ENCODE measurements at places on chromosomes 5 and 9.

DNA sequence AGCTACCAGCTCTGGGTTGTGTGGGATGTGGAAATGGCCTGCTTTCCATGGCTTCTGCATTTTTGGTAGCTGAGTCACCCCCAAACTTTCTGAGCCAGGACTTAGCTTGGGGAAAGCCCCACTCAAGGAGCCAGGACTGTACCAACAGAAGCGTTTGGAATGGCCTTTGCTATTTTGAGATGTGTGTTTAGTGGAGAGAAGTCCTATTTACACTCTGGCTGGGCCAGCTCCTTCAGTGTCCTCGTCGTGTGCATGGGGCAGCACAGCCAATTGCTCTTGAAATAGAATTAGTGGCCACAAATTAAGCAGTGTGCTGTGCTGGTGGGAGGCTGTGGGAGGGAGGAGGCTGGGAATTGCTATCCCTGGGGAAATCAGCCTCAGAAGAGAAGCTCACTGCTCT, 51.6 kb downstream of the ENTREP1 start:
- DNase-seq = no peak

DNA sequence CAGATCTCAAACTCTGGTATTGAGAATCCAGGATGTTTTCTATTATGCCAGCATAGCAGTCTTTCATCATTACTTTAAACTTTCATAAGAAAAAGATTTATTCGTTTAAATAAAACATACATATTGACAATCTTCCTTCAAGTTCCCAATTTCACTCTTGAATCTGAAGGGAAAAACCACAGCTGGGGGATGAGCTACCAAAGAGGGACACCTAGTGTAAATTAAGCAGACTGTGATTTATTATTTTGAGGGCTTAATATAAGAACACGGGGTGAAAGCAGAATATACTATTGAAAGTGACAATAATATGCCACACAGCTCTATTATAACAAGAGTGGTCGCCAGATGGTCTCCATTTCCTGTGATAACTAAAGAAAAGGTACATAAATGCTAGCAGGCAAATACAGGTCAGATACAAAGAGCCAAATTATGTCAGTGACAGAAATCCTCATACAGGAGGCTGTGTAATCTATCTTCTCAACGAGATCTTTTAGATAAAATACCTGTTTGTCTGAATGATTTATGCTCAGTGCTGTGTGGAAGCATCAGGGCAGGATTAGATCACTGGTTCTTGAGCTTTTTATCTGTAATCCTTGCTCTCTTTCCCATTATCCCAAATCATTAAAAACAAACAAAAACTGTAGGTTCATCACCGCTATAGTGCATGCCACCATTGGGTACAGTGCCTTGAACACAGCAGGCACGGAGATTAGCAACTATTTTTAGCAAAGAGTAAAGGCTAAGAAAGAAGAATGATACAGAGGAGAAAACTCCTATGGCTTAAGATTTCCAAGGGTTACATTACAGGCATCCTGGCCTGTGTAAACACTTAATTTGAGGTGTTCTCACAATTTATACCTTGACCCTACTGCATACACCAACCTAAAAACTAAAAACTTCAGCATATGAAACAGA, 116.6 kb downstream of the DROSHA start:
- no peak for DNase-seq

DNA sequence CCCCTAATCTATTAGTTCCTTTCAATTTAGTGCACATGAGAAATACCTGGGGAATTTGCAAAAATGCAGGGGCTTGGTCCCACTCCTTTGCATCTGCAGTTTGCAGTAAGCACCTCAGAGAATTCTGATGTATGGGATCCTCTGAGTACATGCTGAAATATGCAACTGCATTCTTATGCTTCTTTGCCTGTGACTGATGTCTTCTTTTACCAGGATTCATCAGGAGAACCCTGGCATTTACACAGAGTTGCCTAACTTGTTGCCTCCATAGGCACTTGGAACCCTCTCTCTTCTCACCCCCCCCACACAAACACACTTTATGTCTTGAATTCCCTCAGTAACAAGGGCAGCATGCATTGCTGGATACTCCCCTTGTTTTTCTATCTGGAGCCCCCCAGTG, 173.1 kb downstream of the KDM4C start:
- no peak for DNase-seq

GRCh38 chr5:92459654-92460053, 1076.5 kb upstream of the ARRDC3 start:
- DNase-seq = no peak

DNA sequence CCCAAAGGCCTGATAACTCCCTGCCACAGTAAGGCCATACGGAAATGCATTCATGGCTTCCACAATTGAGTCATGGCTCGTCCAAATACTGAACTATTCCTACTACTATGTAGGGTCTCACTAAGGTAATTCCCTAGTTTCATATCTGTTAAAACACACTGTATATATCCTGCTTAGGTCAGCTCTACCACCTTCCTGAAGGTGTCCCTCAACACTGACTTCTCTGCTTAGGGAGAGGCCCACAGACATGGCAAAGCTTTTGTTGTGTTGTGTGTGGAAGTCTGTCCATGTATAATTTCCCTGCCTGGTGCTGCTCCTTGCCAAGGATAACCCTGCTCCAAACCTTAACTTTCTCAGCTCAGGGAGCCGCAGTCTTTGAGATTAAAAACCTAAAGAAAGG, 60.4 kb downstream of the GIN1 start:
- DNase-seq = no peak

- no peak for DNase-seq
These were observed 16.9 kb upstream of the PFDN1 start for GRCh38 chr5:140319833-140320232.

DNA sequence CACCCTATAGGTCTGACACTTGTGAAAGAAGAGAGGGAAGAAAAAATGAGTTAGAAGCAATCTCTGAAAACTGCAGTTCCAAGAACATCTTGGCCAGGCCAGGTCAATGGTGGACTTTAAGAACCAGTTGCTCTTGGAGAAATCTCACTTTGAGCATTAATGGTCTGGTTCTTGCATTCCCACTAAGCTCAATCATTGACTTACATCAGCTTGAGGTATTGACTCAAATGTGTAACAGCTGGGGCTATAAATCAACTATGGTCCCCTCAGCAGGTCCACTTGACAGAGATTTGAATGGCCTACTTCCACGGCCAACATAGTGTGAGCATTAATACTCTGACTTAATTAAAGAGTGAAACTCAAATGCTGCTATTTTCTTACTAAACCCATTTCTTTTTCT, 357.8 kb upstream of the RGMB start:
- DNase-seq = no peak

DNA sequence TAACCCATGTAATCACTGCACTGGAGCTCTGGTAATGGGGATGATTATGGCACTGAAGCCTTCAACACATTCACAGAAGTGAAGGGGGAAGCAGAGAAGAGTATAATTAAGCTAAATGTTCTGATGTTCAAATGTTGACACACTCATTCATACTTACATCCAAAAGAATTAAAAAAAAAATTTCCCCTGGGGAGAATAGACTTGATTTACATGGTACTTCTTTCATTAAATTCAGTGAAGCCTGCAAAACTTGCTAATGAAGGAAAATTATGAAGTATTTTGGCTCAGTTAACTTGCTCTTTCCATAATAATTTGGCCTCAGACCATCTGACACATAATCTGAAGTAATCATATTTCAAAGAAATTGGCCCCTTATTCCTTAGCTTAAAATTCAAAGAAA, 428.8 kb downstream of the SH3GL2 start:
- no peak for DNase-seq

DNA sequence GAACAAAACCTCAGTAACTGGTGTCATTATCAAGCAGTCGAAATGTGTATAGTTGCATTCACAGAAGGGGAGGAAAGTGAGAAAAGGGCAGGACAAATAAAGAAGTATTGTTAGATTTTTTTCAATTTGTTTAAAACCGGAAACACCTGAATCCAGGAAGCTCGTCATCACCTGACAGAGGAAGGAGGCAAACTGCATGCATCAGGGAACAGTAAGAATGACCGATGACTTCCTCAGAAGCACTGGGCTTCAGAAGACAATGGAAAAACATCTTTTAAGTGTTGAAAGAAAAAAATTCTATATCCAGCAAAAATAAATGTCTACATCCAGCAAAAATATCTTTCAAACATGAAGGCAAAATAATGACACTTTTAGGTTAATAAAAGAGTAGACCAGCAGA, 29.5 kb downstream of the PLEKHG4B start:
- no peak for DNase-seq

GRCh38 chr5:158485604-158486081, 614.1 kb downstream of the EBF1 start:
- no peak for DNase-seq

- DNase-seq = no peak
These were observed 37.2 kb upstream of the ADAMTS2 start for GRCh38 chr5:179382486-179382885.
